ENCODE measurements at places on chromosomes 13 and 19. TPM values are rescaled to one million over a fixed set of nuclear protein-coding genes. Genes with fewer than 3 reads are reported as not detected.

DNA sequence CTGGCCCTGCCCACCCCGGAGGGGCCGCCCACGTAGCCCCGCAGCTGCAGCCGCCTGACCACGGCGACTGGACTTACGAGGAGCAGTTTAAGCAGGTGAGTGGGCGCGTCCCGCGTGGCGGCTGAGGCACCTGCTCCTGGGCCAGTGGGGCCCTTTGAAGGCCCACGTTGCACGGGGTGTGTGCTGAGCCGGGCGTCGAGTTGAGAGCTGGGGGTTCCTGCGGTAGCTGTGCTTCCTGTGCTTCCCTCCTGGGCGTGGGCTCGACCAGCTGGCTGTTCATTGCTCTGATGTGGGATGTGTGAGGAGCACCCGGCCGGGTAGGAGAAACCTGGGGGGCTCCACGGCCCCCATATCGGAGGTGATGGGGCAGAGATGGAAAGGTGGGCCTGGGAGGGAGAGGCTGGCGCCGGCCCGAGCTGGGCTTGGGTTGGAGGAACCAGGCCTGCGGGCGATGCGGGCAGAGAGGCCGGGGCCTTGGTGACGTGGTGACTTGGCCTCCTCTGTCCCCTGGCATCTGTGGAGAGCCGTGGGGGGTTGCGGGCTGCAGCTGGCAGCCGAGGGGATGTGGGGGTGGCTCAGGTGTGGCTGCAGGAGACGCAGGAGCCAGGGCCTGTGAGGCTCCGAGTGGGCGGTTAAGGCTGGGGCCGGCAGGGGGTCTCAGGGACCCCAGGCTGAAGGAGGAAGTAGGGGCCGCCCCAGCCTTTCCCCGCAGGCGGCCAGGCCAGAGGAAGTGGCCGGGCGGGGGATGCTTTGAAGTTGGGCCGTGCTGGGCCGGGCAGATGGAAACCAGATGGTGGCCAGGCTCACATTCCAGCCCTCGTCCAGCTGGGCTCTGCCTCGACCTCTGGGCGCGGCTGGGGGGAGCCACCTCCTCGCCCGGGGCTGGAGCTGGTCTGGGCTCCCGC is 7.1 kb downstream of the ARID3A start:
- peak overlapping the region; percentile 54 for H3K4me3 ChIP-seq
- H3K36me3 ChIP-seq, result peaks cover 2% of the 10 kb centered on the region
- peak; percentile 38 for DNase-seq
- H3K27me3 ChIP-seq, result peaks cover 13% of the 10 kb centered on the region

DNA sequence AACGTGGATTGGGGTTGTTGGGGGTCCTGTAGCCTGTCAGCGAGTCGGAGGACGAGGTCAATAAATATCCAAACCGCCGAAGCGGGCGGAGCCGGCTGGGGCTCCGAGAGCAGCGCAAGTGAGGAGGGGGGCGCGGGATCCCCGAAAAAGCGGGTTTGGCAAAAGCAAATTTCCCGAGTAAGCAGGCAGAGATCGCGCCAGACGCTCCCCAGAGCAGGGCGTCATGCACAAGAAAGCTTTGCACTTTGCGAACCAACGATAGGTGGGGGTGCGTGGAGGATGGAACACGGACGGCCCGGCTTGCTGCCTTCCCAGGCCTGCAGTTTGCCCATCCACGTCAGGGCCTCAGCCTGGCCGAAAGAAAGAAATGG is 754 bp upstream of the SIX5 start:
- peaks cover 5% of the 10 kb centered on the region for H3K36me3 ChIP-seq
- peak overlapping the region; percentile 74 for H3K4me3 ChIP-seq

DNA sequence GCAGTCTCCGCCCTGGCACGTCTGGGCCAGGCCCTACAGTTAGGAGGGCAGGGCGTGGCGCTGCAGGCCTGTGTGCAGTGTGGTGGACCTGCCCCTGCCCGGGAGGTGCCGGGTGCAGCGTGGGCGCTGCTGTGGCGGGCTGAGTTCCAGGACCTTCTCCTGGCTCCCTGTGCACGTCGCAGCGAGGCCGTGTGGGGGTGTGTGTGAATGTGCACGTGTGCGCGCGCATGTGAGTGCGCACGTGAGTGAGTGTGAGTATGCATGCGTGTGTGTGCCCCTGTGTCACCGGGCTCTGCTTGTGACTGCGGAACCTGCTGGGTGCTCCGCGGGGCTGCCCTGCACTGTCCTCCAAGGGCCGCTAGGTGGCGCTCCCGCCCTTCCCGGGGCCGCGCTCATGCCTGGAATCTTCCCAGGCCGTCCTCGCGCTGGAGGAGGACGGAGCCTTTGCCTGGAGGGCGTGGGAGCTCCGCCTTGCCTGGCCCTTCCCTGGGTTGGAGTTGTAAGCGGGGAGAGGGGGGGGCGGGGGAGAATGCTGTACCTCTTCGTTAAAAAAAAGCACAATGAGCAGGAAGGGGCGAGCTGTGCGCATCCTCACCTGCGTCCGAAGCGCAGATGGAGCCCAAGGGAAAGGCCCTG is 79.3 kb downstream of the KDM4B start:
- no peak overlapping the region for H3K4me3 ChIP-seq
- H3K4me1 ChIP-seq, result no peaks in the 10 kb centered on the region
- H3K27me3 ChIP-seq, result no peaks in the 10 kb centered on the region
- no peak overlapping the region for H3K27ac ChIP-seq
- DNase-seq, result peak; percentile 67

GRCh38 chr13:114112231-114112825 is 20.1 kb downstream of the RASA3 start:
- H3K27me3 ChIP-seq, result no peaks in the 10 kb centered on the region
- H3K4me1 ChIP-seq, result peaks cover 65% of the 10 kb centered on the region
- no peak for DNase-seq
- H3K36me3 ChIP-seq, result peaks cover 13% of the 10 kb centered on the region
- H3K4me3 ChIP-seq, result peak overlapping the region; percentile 42

- peaks cover 55% of the 10 kb centered on the region for H3K36me3 ChIP-seq
- no peak for DNase-seq
- no peak overlapping the region for H3K4me3 ChIP-seq
- peaks cover 7% of the 10 kb centered on the region for H3K4me1 ChIP-seq
- no peaks in the 10 kb centered on the region for H3K27me3 ChIP-seq
These were observed 33.8 kb downstream of the PEX11G start for GRCh38 chr19:7454998-7455397.

SULT2A1 gene
- not detected for total RNA-seq

DNA sequence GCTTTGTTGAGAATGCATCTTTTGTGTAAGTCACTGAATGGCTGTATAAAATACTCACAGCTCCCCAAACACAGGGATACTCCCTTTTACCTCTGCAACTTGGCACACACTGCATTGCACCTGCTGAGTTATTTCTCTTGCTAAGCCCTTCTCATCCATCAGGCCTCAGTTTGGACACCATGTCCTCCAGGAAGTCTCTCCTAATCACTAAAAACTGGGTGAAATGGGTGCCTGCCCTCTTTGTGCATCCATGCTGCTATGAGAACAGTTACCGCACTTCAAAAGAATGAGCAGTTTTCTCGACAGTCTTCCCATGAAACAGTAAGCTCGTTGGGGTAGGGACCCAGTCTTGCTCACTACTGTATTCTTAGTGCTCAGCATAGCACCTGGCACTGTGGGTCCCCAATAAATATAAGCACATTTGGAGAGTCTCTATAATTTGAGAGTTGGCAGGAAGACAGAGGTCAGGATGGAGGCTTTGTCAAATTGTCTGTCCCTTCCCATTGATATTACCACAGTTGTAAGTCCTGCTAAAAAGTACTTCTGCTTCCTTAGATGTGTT is 4.6 kb upstream of the SLC25A30 start:
- no peak for DNase-seq
- H3K4me1 ChIP-seq, result peaks cover 4% of the 10 kb centered on the region
- no peaks in the 10 kb centered on the region for H3K36me3 ChIP-seq
- H3K27me3 ChIP-seq, result no peaks in the 10 kb centered on the region
- no peak overlapping the region for H3K4me3 ChIP-seq

GRCh38 chr13:34459856-34460255 is 482.2 kb upstream of the NBEA start:
- no peaks in the 10 kb centered on the region for H3K36me3 ChIP-seq
- H3K4me3 ChIP-seq, result no peak overlapping the region
- no peak for DNase-seq
- H3K4me1 ChIP-seq, result no peaks in the 10 kb centered on the region
- H3K27ac ChIP-seq, result no peak overlapping the region

FAAP24 gene
- 8.4 TPM for total RNA-seq

- H3K4me3 ChIP-seq, result no peak overlapping the region
- H3K27me3 ChIP-seq, result no peaks in the 10 kb centered on the region
- DNase-seq, result no peak
- H3K27ac ChIP-seq, result no peak overlapping the region
These were observed 158.8 kb upstream of the DACH1 start for GRCh38 chr13:72025836-72026235.

GRCh38 chr13:65585346-65585745 is 1644.8 kb downstream of the PCDH9 start:
- no peaks in the 10 kb centered on the region for H3K27me3 ChIP-seq
- H3K4me3 ChIP-seq, result no peak overlapping the region
- no peak for DNase-seq
- H3K36me3 ChIP-seq, result no peaks in the 10 kb centered on the region
- H3K27ac ChIP-seq, result no peak overlapping the region
- no peaks in the 10 kb centered on the region for H3K4me1 ChIP-seq

IGFL2 gene
- not detected for total RNA-seq

DNA sequence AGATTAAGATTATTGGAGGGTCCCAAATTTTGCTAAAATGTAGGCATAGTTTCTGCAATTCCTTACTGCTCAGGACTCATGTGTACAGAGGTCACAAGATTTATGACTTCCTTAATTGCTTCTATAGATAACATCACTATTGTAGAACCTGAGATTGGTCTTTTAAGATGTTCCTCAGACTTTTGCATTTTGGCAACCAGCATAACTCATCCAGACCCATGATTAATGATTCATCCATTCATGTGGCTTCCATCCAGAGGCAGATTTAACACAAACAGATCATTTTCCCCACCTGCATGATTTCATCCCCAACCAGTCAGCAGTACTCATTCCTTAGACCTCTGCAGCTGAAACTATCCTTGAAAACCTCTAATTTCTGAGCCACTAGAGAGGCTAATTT is 34.5 kb upstream of the CEACAM8 start:
- H3K4me3 ChIP-seq, result no peak overlapping the region
- DNase-seq, result no peak
- H3K27me3 ChIP-seq, result peaks cover 17% of the 10 kb centered on the region
- H3K36me3 ChIP-seq, result no peaks in the 10 kb centered on the region
- H3K4me1 ChIP-seq, result peaks cover 16% of the 10 kb centered on the region

Measured in activated naive CD8-positive, alpha-beta T cell treated with anti-CD3 and anti-CD28 coated beads for 36 hours (primary cell).